ENCODE measurements at places on chromosomes 16 and 17. TPM values are rescaled to one million over a fixed set of nuclear protein-coding genes. Genes with fewer than 3 reads are reported as not detected.

GRCh38 chr16:79897104-79897452 lies 296.5 kb upstream of the MAF start:
- no peak for DNase-seq

- peak; percentile 37 for DNase-seq
Observed at GRCh38 chr16:55444754-55445485, 34.1 kb upstream of the MMP2 start.

- DNase-seq, result no peak
Observed at GRCh38 chr17:73770849-73771229, 126.6 kb upstream of the SDK2 start.

- DNase-seq, result no peak
Observed at GRCh38 chr17:56910509-56911235, 3.2 kb downstream of the TRIM25 start.

DNA sequence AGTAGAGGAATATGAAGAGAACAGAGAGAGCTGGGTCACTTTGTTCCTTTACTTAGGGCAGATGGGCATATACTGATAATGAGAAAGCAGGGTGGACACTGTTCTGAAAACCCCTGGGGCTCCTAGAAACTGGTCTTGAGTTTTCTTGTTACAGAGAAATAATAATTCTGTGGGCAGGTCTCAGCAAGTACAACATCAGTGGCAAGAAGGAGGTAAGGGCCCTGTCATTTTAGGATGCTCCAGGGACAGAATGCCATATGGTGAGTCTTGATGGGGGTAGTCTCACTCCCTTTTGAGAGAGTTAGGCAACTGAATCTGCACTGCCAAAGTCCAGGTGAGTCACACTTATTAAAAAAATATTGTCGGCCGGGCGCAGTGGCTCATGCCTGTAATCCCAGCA lies 102.3 kb downstream of the KCNJ2 start:
- no peak for DNase-seq

- DNase-seq, result peak; percentile 90
Observed at GRCh38 chr17:1487939-1488825, 4.3 kb downstream of the MYO1C start.

DNA sequence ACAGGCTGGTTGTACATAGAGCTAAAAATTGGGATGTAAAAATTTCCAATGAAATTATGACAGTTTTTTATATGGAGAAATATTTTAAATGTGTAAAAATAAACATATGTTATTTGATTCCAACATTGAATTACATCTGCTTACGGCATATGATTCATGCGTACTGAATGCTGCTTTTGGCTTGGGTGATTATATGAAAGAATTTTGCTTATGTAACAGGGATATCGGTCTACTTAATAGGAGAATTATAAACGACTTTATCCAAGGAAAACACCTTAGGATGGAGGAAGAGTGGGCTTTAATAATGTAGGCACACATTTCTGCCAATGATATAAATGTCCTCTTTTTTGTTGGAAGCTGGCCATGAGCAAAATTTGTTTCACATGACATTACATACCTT lies 197.3 kb upstream of the GOT2 start:
- DNase-seq, result no peak

GRCh38 chr17:57548421-57549410 lies 196.4 kb downstream of the CCDC182 start:
- no peak for DNase-seq

DNA sequence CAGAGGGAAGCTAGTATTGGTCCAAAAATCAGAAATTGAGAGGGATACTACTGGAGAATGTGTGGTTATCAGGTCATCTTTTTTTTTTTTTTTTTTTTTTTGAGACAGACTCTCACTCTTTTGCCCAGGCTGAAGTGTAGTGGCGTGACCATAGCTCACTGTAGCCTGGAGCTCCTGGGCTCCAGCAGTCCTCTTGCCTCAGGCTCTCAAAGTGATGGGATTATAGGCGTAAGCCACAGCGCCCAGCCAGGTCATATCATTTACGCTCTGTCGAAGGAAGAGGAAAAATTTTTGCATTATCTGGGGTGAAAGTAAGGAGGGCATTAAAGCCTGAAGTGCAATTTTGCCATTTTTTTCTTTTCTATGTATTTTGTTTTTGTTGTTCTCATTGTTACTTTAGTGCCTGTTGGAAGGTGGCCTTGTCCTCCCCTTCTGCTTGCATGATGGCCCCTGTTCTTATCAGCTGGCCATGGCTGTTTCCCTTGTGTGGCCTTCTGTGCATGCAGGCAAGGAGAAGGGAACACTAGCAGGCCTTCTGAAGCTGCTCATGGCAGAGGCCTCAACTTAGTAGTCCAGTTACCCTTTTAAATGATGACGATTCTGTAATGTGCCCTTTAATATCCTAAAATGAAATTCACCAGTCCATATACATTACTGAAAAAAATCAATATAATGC lies 118.3 kb downstream of the SPECC1 start:
- no peak for DNase-seq

- DNase-seq, result no peak
Observed at GRCh38 chr17:43784628-43785101, 4.4 kb downstream of the CFAP97D1 start.

GRCh38 chr16:56684256-56684925 lies 2.1 kb downstream of the MT1X start:
- no peak for DNase-seq

DNA sequence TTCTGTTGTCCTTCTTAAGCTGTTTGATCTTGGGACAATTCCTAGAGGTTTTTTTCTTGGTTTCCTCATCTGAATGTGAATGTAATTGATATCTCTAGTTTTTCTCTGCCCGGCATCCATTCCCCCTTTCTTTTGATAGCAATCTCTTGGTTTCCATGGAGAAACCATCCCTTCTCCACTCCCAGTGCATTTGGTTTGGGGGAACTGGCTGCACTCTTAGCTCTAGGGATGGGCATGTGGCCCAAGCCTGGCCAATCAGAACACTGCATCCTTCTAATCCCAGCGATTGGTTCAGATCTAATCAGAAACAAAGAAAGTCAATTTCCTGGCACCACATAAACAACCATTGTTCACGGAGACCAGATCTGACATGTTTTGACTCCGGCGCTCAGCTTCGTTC lies 45.1 kb downstream of the IRX3 start:
- DNase-seq, result no peak

GRCh38 chr17:29257756-29258155 lies 11.1 kb downstream of the CRYBA1 start:
- no peak for DNase-seq

DNA sequence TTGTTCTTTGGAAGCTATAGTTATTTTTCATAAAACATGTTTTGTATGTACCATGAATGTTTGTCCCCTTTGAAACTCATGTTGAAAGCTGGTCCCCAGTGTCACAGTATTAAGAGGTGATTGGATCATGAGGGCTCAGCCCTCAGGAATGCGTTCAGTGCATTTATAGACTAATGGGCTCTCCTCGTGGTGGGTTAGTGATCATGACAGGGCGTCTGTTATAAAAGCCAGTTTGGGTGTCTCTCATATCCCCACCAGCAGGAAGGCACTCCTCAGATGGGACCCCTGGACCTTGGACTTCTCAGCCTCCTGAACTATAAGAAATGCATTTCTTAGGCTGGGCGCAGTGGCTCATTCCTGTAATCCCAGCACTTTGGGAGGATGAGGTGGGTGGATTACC lies 10.4 kb downstream of the BANP start:
- no peak for DNase-seq

Gene TBX2
- 8.2 TPM for total RNA-seq

Gene HAS3
- total RNA-seq, result 4.6 TPM

Gene C16orf92
- total RNA-seq, result not detected

Gene PRR11
- total RNA-seq, result 3.5 TPM

Gene FAM234A
- total RNA-seq, result 87.1 TPM

Gene CSH2
- total RNA-seq, result not detected

Gene TERB1
- 0.28 TPM for total RNA-seq

All from mucosa of descending colon (tissue), 3 donors.